ENCODE measurements at places on chromosomes 2 and 18. TPM values are rescaled to one million over a fixed set of nuclear protein-coding genes. Genes with fewer than 3 reads are reported as not detected.

Gene LCT
- not detected for total RNA-seq

GRCh38 chr2:101858910-101859309, 132.8 kb upstream of the IL1R2 start:
- H3K27me3 ChIP-seq: no peaks in the 10 kb centered on the region
- H3K4me3 ChIP-seq: no peak overlapping the region
- H3K4me1 ChIP-seq: no peaks in the 10 kb centered on the region
- H3K27ac ChIP-seq: no peak overlapping the region

DNA sequence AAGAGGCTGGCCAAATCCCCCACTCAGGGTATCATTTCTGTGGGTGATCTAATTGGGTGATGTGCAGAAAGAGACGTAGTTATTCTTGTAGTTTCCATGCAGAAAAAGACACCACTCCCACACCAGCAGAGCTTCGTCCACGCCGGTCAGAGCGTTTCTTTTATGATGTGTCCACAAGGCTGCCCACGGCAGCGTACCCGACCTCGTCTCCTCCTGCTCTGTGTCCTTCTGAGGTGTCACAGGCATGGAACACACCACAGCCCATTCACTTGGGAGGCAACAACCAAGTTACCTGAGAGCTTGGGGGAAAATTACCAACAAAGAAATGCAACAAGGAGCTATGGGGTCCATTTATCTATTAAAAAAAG, 131.3 kb downstream of the PXDN start:
- H3K4me3 ChIP-seq: no peak overlapping the region
- H3K27me3 ChIP-seq: no peaks in the 10 kb centered on the region
- no peaks in the 10 kb centered on the region for H3K4me1 ChIP-seq

Gene KIAA2012
- total RNA-seq: not detected

DNA sequence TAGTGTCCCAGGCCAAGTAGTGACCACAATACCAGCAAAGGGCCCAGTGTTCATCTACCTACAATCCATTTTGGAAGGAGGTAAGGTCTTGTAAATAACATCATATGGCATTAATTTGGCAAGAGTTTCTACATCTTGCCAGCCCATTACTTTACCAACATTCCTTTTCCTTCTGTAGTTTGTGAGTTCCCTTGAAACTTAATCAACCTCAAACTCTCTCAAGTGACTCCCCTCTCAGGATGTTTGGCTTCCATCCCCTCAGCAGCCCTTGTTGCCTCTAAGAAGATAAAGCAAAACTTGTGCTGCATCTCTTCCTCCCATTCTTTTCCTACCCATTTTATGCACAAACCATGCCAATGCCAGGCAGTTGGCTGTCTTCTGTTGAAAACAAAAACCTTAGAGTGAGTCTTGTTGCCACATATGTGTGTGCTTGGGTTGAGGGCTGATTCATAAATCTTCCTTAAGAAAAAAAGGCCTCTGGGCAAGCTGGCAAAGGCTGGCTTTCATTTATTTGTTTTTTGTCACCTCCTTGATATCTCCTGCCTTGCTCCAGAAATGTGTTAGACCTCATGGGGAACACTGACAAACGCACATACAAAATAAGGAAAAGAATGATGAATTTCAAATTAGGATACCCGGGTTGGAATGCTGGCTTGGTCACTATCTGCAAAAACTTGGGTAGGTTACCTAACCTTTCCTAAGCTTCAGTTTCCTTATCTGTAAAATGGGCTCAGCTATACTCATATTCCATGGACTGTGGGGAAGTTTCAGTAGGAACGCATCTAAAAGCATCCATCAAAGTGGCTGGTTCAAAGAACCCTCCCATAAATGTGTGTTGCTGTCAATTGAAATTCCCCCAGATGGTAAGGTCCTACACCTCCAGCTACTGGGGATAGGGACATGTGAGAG, 29.4 kb upstream of the ST3GAL5 start:
- H3K4me3 ChIP-seq: no peak overlapping the region
- H3K27me3 ChIP-seq: no peaks in the 10 kb centered on the region
- no peak for DNase-seq
- no peaks in the 10 kb centered on the region for H3K4me1 ChIP-seq
- H3K27ac ChIP-seq: no peak overlapping the region

Measured in upper lobe of right lung (tissue), 1 donor.